Stimulated activated memory B cell treated with anti-CD40 and anti-IgM and Interleukin-4, amounts not matched to agents 10 μg/mL and 1 μg/mL and 100 μg/mL, for 72 hours (primary cell): ENCODE measurements at places on chromosomes 6 and 20.

DNA sequence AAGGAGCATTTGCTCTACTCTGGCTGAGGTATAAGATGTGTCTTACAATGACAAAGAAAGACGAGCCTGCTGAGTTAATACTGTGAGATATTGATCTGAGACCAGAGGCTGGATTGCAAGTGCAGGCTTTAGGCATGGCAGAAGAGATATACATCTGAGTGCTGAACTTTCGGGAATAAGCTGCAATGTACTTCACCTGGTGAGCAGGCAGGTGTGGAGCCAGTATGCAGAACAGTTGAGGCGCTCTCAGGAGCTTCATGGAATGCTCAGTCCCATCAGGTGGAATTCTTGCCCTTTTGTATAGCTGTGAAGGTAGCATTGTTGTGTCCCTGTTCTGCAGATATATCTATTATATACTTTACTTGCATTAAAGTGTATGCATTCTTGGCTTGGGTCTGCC, 179.3 kb upstream of the RIMS1 start:
- ATAC-seq, result no peak

DNA sequence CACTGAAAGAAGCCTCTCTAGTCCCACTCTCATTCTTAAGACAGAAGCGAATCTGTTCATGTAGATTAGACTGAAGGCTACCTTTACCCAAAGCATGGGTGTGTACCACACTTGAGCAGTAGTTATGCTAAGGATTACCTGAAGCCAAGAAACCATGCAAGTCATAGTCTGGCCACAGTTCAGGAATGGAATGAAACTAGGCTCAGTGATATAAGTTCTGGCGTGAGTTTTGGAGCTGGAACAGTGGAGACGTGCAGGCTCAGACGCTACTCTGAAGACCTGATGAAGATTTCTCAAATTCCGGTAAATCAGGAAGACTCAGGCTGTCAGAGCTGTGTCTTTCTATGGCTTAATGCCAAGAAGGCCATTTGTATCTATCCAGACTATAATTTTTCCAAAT, 219.9 kb downstream of the HDGFL1 start:
- ATAC-seq, result no peak

DNA sequence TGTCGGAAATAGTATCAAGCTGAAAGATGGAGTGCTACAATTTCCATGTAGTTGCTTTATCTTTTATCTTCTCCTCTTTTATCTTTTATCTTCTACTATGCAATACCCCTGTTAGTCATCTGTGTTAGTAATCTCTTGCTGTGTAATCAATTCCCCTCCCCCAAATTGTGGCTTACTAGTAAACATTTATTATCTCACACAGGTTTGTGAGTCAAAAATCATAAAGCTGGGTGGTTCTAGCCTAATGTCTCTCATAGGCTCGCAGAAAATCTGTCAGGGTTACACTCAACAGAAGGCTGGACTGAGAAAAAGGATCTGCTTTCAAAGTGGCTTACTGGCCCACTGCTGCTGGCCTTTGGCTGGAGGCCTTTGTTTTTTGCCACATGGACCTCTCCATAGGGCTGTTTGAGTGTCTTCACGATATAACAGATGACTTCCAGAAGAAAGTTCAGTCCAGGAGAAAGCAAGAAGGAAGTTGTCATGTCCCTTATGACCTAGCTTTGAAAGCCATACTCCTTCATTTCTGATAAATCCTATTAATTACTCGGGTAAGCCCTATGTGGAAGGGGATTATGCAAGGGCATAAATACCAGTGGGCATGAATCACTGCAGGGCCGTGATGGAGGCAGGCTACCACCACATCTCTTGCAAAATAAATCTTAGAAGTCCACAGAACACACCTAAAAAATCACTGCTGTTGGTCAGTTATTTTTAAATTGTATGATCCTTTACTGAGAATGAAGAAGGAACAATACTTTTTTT, 24.5 kb upstream of the PTCHD4 start:
- ATAC-seq, result no peak

GRCh38 chr6:62528894-62529526, 243.0 kb upstream of the KHDRBS2 start:
- ATAC-seq, result peak; percentile 53

DNA sequence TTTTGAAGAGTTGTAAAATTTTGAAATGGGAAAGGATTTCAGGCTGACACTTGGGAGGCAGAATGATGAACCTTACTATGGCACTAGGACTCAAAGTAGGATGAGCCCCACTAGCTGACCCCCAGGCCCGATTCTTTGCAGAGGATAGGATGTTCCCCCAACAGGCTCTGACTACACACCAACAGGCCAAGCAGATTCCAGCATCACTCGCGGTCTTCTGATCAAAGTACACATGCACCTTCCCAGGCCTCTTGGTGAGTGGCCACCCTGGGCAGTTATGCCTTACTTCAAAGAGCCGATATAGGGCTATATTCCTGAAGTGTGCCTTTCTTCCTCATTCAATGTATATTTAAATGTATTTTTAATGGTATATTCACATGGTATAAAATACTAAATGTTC, 117.6 kb upstream of the TMEM181 start:
- ATAC-seq, result no peak

- no peak for ATAC-seq
Observed at GRCh38 chr20:41089555-41089954, 47.8 kb upstream of the PLCG1 start.

DNA sequence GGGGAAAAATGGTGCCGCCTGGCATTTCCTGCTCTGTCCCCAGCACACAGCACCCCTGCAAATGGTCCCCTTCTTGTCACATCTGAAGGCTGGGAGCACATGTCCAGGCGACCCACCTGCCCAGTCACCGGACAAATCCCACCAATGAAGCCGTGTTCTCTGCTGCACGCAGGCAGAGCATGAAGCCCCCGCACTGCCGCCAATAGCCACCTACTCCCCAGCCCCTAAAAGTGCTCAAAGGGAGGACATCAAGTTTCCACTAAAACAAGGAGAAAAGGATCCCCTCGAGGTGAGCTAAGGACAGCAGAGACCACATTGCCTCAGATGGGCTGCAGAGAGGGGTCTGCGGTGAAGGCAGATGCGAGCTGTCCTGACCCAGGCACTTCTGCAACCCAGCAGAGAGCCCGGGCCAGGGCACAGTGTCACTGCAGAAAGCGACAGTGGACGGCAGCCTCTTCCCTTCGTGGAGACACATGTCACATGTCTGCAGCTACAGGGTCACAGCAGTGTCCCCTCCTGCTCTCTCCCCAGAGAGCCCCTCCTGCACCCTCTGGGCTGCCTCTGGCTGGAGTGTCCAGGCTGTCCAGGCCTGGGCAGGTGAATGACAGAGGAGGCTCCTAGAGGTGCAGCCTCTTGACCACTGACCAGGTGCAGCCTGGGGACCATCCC, 221.5 kb downstream of the PREX1 start:
- no peak for ATAC-seq

- no peak for ATAC-seq
Observed at GRCh38 chr6:47238456-47238995, 71.2 kb downstream of the TNFRSF21 start.

GRCh38 chr6:149220882-149221773, 96.4 kb upstream of the TAB2 start:
- ATAC-seq, result no peak

DNA sequence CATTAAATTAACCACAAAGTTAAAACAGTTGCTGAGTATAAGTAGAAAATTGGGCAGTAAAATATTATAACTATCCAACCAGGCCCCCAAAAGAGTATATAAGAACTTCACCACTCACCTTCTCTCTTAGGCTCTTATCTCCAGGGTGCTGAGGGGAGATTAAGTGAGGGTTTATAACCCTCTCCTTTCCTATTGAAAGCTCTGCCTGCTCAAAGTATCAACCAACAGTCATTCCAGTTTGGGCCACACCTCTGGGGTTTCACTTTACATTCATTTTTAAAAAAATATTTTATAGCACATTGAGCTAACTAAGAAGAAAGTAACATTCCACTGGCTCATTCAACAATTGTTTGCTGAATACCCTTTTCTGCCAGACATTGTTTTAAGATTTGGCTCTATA, 22.1 kb downstream of the GSTA4 start:
- ATAC-seq, result no peak

- ATAC-seq, result peak; percentile 17
Observed at GRCh38 chr20:24684956-24685691, 215.7 kb downstream of the SYNDIG1 start.
